Fibroblast of skin of left biceps (primary cell): ENCODE measurements at places on chromosomes 13 and 19.
A peak's percentile ranks its signal among the peaks of the same experiment; 100 is the strongest.

- no peak for DNase-seq
Observed at GRCh38 chr19:13127051-13127450, 9.0 kb downstream of the NACC1 start.

- no peak for DNase-seq
Observed at GRCh38 chr19:41195675-41196497, 2.9 kb downstream of the CYP2S1 start.

DNA sequence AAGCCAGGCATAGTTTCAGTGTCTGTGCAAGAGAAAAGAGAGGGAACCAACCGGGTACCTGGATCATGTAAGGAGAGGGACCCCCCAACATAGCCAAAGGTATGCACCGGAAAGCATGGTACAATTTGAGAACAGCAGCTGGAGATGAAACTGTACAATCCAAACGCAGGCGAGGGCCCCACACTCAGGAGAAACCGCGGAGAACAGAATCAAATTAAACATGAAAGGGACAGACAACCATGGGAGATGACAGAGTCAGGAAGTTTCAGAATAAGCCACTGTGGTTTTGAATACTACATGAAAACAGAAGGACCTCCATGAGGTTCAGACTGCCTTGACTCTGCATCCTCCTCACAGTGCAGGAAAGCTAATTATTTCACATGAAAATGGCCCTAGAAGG lies 62.9 kb upstream of the SPATA13 start:
- DNase-seq = no peak

DNA sequence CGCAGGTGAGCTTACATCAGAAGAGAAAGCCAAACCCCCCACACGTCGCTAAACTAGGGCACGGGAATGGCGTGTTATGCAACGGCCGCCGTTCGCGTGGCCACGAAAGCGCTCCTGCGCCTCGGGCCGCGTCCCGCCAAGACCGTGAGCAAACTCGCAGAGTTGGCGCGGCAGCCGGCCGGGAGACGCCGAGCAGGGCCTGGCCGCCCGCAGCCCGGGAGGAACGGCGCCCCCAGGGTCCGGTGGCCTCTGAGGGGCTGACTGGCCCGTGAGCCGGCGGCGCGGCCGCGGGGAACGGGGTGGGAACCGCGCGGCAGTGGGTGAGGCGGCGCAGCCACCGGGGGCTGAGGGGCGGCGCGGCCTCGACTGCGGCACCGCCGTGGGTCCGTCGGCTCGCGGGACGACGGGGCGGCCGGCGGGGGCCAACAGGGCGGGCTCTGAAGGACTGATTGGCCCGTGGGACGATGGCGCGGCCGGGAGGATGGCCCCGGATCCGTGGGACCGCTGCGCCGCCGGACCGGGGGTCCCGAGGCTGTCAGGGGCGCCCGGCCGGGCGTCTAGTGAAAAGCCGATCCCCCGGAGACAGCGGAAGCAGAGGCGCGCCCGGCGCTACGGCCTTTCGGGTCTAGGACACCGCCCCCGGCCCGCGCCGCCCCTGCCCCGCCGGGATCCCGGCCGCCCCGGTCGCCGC lies 903 bp downstream of the LATS2 start:
- no peak for DNase-seq

DNA sequence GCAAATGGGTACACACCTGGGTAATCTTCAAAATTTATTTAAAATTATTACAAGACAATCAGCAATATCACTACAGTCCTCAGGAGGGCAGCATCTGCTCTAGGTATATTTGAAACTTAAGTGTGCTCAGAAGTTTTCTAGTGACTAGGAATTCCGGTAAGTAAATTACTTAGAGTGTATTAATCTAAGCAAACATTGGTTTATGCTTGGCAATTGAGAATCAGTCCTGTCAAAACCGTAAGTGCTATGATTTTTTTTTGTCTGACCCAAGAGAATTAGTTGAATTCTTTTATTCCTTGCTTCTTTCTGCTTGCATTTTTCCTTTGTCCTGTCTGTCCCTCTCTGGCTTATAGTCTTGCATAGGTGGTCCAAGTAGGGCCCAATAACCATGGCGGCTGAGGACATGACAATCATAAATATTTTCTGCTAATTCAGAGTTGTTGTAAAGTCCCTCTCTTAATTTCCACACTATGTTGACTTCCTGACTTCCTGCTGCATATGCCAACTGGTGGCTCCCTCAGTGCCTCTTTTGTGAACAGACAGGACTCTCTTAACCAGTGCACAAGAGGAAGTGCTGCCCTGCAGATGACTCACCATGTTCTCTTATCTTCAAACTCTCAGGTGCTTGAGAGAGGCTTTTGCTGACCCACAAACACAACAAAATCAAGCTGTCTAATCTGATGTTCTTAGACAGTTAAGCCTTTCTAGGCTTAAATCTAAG lies 82.2 kb downstream of the SLAIN1 start:
- DNase-seq = peak; percentile 5

DNA sequence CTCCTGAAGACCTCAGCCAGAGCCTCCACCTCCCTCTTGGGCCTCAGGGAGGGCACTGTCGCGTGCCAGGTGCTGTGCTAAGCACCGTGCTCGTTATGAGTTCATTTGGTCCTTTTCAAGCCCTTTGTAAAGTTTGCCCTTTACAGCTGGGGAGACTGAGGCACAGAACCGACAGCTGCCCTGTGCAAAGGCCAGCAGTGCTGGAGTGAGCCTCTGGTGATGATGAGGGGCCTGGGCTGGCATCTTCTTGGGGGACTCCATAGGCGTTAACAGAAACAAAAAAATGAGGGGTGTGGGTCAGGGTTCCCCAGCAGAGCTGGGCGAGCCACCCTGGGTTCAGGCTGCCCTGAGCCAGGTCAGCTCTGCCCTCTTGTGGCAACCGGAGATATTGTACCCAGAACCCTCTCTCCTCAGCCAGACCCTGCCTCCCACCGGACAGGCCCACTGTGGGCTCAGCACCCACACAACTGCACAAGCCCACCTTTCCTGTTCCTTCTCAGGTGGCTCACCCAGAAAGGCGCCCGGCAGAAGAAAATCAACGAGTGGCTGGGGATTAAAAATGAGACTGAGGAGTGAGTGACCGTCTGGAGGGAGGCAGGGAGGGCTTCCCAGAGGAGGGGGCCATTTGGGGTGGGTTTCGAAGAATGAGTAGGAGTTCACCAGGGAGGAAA lies 5.5 kb upstream of the IFI30 start:
- no peak for DNase-seq

- no peak for DNase-seq
Observed at GRCh38 chr19:11152318-11153062, 3.1 kb downstream of the SPC24 start.
